ENCODE measurements at places on chromosomes 11 and 22.

GRCh38 chr11:130088919-130089673, 19.4 kb downstream of the APLP2 start:
- DNase-seq, result no peak

DNA sequence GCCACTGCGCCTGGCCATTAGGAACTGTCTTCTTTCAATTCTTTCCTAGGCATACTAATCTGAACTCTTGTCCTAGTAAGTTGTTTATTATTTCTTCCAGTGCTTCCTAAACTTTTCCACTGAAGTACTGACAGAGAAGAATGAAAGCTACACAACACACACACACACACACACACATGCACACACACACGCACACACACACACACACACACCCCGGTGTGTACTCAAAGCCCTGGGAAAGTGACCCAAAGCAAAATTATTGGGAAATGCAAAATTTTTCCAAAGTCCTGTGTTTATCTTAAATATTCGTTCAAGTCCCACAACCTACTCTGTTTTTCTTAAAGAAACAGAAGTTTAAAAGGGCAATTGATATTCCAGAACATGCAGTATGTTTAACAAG, 19.4 kb upstream of the SIK2 start:
- no peak for DNase-seq

- no peak for DNase-seq
These were observed 50.4 kb downstream of the NELL1 start for GRCh38 chr11:20719821-20720220.

- DNase-seq, result no peak
These were observed 28.7 kb downstream of the UPB1 start for GRCh38 chr22:24523873-24524272.

- DNase-seq, result no peak
These were observed 322.4 kb upstream of the CCDC90B start for GRCh38 chr11:83608571-83608970.

DNA sequence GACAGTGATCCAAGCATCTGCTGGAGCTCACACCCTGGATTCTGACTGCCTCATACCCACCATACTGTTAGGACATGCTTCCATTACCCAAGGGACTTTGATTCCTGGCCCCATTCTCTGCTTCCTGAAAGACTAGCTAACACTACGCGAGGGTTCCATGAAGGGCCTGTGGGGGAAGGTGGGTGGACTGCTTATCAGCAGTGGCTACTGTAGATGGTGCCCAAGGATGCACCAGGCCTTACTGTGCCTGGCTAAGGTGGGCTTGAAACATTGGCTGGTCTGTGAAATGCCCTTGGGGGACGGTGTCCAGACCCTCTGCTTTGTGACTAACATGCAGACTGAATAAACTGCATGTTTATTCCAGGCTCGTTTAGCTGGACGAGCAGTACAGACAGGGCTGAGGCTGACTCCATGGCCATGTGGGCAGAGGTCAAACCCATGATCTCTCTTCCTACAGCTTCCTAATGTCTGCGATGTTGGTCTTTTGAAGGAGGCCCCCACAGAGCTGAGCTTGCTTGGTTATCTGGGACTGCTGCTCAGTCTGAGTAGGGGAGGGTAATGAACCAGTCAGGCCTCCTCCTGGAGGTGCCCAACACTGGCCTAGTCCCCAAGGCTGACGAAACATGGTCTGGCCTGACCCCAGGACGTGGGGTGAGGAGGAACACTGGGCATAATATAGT, 48.3 kb upstream of the PHOX2A start:
- no peak for DNase-seq

GRCh38 chr11:19447150-19447566, 206.4 kb upstream of the E2F8 start:
- DNase-seq, result no peak

- DNase-seq, result no peak
These were observed 61.0 kb downstream of the BMAL1 start for GRCh38 chr11:13338427-13339069.

- DNase-seq, result no peak
These were observed 24.4 kb upstream of the IZUMO1R start for GRCh38 chr11:94279996-94280395.

- no peak for DNase-seq
These were observed 12.5 kb upstream of the MRPL16 start for GRCh38 chr11:59822989-59823566.

DNA sequence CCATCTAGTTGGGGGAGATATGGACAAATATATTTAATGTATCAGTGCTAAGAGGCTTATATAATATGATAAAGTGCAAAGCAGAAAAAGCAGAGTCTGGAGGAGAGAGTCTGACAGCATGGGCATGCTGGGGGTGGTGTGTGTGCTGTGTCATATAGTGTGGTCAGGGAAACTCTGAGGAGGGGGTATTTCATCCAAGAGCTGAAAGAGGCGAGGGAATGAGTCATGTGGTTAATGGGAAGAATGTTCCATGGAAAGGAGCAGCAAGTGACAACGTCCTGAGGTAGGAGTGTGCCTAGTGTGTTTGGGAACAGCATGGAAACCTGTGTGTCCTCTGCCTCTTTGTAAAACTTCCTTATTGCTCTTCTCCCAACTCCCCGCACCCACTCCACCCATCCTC, 38.0 kb downstream of the EIF3F start:
- DNase-seq, result no peak

DNA sequence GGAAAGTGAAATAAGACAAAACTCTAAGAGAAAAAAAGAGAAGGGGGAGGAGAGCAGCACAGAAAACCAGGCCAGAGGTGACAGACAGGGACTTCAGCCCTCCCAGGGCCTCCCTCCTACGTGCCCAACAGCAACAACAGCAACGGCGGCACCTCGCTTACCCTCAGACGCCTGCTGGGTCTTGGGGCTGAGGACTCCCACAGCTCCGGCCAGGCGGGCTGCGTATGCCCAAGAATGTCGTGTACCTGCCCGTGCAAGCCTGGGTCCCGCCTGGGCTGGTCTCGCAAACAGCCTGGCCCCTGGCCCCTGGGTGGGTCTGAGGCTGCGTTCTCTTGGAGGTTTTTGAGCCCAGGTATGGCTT, 30.5 kb downstream of the ARAP1 start:
- no peak for DNase-seq

DNA sequence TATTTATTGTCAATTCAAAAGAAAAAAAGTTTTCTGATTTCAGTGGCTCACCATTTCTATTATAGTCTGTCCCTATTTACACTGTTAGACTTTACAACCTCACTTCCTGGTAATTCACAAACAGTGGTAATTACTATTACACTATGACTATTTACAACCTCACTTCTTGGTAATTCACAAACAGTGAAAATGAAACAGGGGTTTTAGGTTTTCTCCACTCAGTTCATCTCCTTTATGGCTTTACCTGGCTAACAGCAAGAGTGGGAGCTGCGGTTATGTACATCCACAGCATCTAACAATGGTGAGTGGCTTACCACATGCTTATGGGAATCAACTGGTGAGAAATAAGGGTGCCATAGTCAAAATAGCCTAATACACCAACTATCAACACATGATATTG, 166.4 kb downstream of the CASP12 start:
- no peak for DNase-seq

DNA sequence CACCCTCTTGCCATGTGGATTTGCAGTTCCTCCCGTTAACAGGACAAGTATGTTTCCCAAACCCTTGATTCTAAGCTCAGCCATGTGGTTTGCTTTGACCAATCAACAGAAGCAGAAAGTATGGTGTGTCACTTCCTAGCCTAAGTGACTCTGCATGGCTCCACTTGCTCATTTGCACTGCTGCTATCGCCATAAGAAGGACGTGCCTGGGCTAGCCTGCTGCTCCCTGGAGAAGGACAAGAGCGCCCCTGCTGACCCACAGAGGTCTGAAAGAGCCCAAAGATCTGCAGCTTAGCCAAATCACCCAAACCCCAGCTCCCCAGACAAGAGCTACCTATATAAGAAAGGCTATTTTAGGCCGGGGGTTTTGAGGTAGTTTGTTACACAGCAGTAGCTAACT, 18.0 kb downstream of the TBRG1 start:
- no peak for DNase-seq

GRCh38 chr22:46233231-46233630, 16.9 kb downstream of the CDPF1 start:
- DNase-seq, result no peak

GRCh38 chr11:47399860-47400767, 8.3 kb upstream of the SLC39A13 start:
- DNase-seq, result no peak

Data from stimulated activated CD4-positive, alpha-beta T cell treated with anti-CD3 and anti-CD28 coated beads, Interleukin-12 subunit alpha, Interleukin-12 subunit beta, amount 100 ng/mL, for 24 hours (primary cell).